ENCODE measurements at places on chromosomes 5 and 9. TPM values are rescaled to one million over a fixed set of nuclear protein-coding genes. Genes with fewer than 3 reads are reported as not detected.

Gene PFDN1
- total RNA-seq: 80.4 TPM

Gene SLC6A7
- not detected for total RNA-seq

Gene OR1L1
- not detected for total RNA-seq

Gene LECT2
- total RNA-seq: not detected

Gene ADGRD2
- total RNA-seq: not detected

GRCh38 chr5:32848681-32849080 is 137.6 kb downstream of the NPR3 start:
- no peaks in the 10 kb centered on the region for H3K27me3 ChIP-seq
- peaks cover 5% of the 10 kb centered on the region for H3K4me1 ChIP-seq
- no peak for DNase-seq
- no peak overlapping the region for H3K4me3 ChIP-seq
- no peak overlapping the region for H3K27ac ChIP-seq

DNA sequence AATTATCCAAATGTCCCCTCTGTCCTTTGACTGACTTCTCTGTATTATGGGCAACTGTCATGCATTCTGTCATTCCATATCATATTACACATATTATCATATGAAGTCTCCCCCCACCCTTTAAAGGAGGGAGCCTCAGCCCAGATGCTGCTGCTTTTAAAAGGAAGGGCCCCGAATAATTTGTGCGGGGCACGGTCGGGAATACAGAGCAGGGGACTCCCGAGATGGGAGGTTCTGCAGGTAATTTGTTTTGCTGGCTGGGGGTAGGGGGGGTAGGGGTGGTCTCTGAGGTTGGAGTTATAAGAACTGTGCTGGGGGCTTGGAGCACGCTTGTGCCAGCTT is 10.1 kb upstream of the LHX2 start:
- H3K4me1 ChIP-seq: no peaks in the 10 kb centered on the region
- H3K4me3 ChIP-seq: no peak overlapping the region
- H3K27me3 ChIP-seq: peaks cover 79% of the 10 kb centered on the region
- DNase-seq: no peak

- DNase-seq: no peak
- H3K27ac ChIP-seq: no peak overlapping the region
- H3K36me3 ChIP-seq: no peaks in the 10 kb centered on the region
- no peaks in the 10 kb centered on the region for H3K27me3 ChIP-seq
- H3K4me1 ChIP-seq: no peaks in the 10 kb centered on the region
Measured at GRCh38 chr5:135645336-135646180, 66.8 kb upstream of the CXCL14 start.

- H3K4me3 ChIP-seq: no peak overlapping the region
- H3K36me3 ChIP-seq: no peaks in the 10 kb centered on the region
- H3K4me1 ChIP-seq: no peaks in the 10 kb centered on the region
- no peak for DNase-seq
Measured at GRCh38 chr5:77958642-77959330, 182.6 kb upstream of the TBCA start.

DNA sequence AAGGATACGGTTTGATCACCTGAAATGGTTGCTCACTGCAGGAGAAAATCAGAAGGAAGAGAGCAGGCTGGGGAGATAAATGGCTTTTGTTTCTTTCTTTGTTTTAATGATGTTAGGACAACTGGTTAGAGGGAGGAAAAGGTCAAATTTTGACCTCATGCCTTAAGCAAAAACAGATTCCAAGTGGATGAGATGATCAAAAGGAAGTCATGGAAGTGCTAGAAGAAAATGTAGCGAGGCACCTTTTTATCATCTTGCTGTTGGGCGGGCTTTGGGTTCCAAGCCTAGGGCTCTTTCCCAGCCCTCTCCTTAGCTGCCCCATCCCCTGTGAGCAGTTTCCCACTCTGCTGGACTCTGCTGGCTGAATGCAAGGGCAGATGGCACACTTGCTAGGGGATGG is 127.9 kb downstream of the ADAMTS2 start:
- H3K36me3 ChIP-seq: no peaks in the 10 kb centered on the region
- no peak overlapping the region for H3K27ac ChIP-seq
- no peaks in the 10 kb centered on the region for H3K4me1 ChIP-seq

- no peaks in the 10 kb centered on the region for H3K4me1 ChIP-seq
- no peak overlapping the region for H3K27ac ChIP-seq
Measured at GRCh38 chr5:32791536-32792243, 80.6 kb downstream of the NPR3 start.

GRCh38 chr5:178544166-178544834 is 45.9 kb downstream of the COL23A1 start:
- no peak for DNase-seq
- H3K4me3 ChIP-seq: no peak overlapping the region
- H3K27ac ChIP-seq: peak overlapping the region; percentile 93
- peaks cover 44% of the 10 kb centered on the region for H3K4me1 ChIP-seq

DNA sequence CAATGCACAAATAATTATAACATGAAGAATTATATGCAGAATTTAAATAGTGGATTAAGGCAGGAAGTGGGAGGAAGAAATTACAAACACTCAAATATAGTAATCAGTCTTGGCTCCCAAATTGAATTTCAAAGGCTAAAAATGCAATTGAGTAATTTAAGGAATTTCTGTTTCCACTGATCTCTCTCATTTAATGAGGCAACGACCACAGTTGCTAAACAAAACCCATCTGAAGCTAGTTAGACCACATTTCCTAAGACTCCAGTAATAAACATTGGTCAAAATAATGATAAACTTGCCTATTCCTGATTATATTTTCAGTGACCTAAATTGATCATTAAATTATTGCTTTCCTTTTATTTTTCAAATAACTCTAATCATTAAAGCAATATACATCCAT is 174.3 kb upstream of the GRIN3A start:
- H3K4me1 ChIP-seq: no peaks in the 10 kb centered on the region
- H3K27me3 ChIP-seq: no peaks in the 10 kb centered on the region
- no peak overlapping the region for H3K4me3 ChIP-seq
- no peak overlapping the region for H3K27ac ChIP-seq

GRCh38 chr9:6428940-6429889 is 16.2 kb downstream of the UHRF2 start:
- no peak overlapping the region for H3K4me3 ChIP-seq
- H3K36me3 ChIP-seq: peaks cover under 1% of the 10 kb centered on the region
- no peak for DNase-seq
- no peaks in the 10 kb centered on the region for H3K4me1 ChIP-seq
- H3K27me3 ChIP-seq: no peaks in the 10 kb centered on the region

GRCh38 chr5:126998201-126998631 is 32.1 kb downstream of the MARCHF3 start:
- no peak overlapping the region for H3K27ac ChIP-seq
- no peak for DNase-seq
- H3K4me3 ChIP-seq: no peak overlapping the region
- H3K4me1 ChIP-seq: no peaks in the 10 kb centered on the region
- no peaks in the 10 kb centered on the region for H3K27me3 ChIP-seq
- H3K36me3 ChIP-seq: no peaks in the 10 kb centered on the region

DNA sequence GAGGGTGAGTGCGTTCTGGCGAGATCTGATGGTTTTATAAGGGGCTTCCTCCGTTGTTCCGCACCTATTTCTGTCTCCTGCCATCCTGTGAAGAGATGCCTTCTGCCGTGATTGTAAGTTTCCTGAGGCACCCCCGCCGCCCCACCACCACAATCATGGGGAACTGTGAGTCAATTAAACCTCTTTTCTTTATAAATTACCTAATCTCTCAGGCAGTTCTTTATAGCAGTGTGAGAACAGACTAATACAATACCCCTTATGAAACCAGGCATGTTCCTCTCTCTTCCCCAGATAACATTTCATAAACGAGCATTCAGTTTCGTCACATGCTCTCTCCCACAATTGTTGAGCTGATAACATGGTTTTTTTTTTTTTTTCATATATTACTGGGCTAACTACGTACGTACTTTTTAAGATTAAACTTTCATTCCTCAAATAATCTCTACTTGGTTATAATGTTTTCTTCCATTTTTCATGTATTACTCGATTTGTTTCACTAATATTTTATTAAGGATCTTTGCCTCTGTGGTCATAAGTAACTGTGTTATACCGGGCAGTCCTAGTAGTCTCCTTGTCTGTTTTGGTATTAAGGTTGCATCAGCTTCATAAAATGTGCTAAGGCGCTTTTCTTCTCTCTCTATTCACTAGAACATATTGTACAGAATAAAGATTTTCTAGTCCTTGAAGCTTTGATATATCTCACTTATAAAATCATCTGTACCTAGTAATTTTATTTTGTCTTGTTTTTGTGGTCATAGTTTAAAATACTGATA is 64.9 kb upstream of the MVB12B start:
- DNase-seq: no peak
- no peaks in the 10 kb centered on the region for H3K36me3 ChIP-seq
- H3K4me1 ChIP-seq: no peaks in the 10 kb centered on the region
- H3K27me3 ChIP-seq: no peaks in the 10 kb centered on the region

DNA sequence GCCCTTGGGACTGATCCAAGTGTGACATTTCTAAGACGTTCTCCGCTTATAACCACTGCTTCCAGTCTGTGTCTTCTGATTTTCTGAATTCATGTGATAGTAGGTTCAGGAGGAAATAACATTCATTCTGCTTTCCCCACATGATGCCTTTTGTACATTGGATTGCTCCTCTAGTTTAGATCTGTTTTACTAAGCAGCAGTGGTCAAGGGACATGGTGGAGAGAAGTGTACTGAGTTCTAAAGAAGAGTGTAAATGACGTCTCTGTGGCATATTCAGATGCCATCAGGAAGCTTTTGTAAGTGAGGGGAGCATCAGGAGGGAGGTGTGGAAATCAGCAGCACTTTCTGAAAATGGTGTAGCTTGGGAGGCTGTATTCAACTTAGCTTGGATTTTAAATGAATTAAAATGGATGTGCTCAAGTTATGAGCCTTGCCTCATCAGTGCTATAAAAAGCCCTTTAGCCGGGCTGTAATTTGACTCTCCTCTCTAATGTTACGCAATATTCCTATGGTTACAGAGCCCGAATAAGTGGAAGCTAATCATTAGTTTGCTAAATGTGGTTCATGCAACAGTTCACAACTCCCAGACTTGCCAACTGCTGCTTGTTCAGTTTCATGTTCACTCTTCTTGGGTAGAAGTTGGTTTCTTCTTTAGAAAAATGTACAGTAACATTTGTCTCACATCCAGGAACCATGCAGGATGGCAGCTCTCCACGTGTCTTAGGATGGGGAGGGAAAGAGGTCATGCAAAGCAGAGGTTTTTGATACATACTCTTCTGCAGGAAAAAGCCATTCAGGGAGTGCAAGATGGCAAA is 281.3 kb downstream of the ARHGAP26 start:
- no peak for DNase-seq
- no peaks in the 10 kb centered on the region for H3K27me3 ChIP-seq
- H3K27ac ChIP-seq: peak overlapping the region; percentile 88
- H3K36me3 ChIP-seq: no peaks in the 10 kb centered on the region

GRCh38 chr5:150596313-150596712 is 44.1 kb upstream of the SYNPO start:
- no peaks in the 10 kb centered on the region for H3K4me1 ChIP-seq
- DNase-seq: no peak
- H3K4me3 ChIP-seq: no peak overlapping the region
- H3K27ac ChIP-seq: peak overlapping the region; percentile 78

DNA sequence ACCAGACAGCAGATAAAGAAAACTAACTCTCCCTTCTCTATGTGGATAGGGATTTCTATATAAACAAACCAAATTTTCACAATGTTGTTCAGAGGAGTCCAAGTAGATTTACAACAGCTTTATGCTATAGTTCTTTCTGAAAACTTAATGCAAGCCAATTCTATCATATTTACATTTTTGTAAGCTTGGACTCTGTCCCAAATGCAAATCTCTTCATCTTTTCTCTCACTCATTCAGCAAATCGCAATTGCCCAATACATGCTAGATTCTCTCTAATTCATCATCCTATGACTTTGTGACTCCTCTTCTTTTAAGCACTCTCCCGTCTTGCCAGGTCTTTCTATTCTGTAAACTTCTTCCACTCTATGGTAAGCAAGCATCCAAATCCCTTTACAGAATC is 39.1 kb upstream of the UGT3A2 start:
- peaks cover 38% of the 10 kb centered on the region for H3K36me3 ChIP-seq
- H3K27me3 ChIP-seq: no peaks in the 10 kb centered on the region
- no peak overlapping the region for H3K4me3 ChIP-seq
- DNase-seq: no peak
- no peak overlapping the region for H3K27ac ChIP-seq

- no peak overlapping the region for H3K27ac ChIP-seq
- H3K27me3 ChIP-seq: no peaks in the 10 kb centered on the region
- no peaks in the 10 kb centered on the region for H3K4me1 ChIP-seq
- no peak overlapping the region for H3K4me3 ChIP-seq
Measured at GRCh38 chr5:50898966-50899365, 232.5 kb downstream of the PARP8 start.

GRCh38 chr9:126055381-126055985 is 271.1 kb upstream of the MVB12B start:
- no peaks in the 10 kb centered on the region for H3K36me3 ChIP-seq
- DNase-seq: no peak
- H3K4me1 ChIP-seq: no peaks in the 10 kb centered on the region
- no peak overlapping the region for H3K27ac ChIP-seq
- H3K27me3 ChIP-seq: no peaks in the 10 kb centered on the region

GRCh38 chr5:17918373-17919104 is 284.3 kb downstream of the TAF11L14 start:
- H3K27me3 ChIP-seq: no peaks in the 10 kb centered on the region
- H3K4me1 ChIP-seq: no peaks in the 10 kb centered on the region
- H3K27ac ChIP-seq: no peak overlapping the region
- H3K4me3 ChIP-seq: no peak overlapping the region
- no peak for DNase-seq

DNA sequence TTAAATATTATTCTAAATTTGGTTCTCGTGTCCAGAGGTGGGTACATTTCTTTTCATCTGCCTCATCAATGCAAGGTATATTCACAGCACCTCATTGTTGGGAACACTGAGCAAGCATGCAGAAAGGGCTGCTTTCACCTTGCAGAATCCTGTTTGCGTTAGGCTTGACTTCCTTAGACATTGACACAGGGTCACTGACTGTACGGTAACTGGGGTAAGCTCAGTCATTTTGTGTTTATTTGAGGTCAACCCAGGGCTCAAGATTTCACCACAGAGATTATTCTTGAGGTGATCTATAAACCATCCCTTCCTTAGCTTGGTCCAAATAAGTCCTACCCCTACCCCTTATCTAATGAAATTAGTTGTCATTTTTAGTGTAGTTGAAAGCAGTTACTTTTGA is 1.7 kb upstream of the PTPDC1 start:
- no peaks in the 10 kb centered on the region for H3K27me3 ChIP-seq
- H3K27ac ChIP-seq: peak overlapping the region; percentile 25
- H3K4me3 ChIP-seq: no peak overlapping the region
- H3K4me1 ChIP-seq: peaks cover 31% of the 10 kb centered on the region
- no peaks in the 10 kb centered on the region for H3K36me3 ChIP-seq

All from right atrium auricular region (tissue), 2 donors.